LHCN-M2 (cell line): ENCODE measurements at places on chromosomes 7 and 10. TPM values are rescaled to one million over a fixed set of nuclear protein-coding genes. Genes with fewer than 3 reads are reported as not detected.

Gene ZMIZ2
- 25.0 and 26.7 TPM in 2 replicates for total RNA-seq

Gene CALHM1
- not detected in 2 replicates for total RNA-seq

Gene DIP2C
- total RNA-seq = 3.8 and 4.9 TPM in 2 replicates

Gene FFAR4
- total RNA-seq = not detected in 2 replicates

Gene IL15RA
- 0.17 TPM in 1 of 2 replicates, not detected in the other for total RNA-seq

Gene GHRHR
- not detected in 2 replicates for total RNA-seq

DNA sequence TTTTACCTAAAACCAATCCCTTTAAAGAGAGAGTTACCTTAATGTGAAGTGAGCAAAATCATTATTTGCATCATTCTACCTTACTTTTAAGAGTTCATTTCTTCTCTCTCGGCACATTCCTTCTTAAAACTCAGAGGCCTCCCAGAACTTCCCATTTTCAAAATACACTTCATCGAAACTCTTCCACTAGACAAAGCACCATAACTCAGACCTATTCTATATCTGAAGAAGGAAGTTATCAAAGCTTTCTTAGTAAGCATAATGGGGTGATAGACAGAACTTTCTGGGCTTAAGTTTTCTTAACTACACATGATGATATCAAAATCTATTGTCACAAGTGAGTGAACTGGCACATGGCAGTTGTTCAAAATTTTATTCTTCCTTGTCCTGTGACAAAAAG lies 24.6 kb upstream of the GNAT3 start:
- DNase-seq = no peak

GRCh38 chr7:134450294-134451000 lies 8.5 kb downstream of the AKR1B1 start:
- peak; percentile 87 for DNase-seq

- DNase-seq = no peak
Observed at GRCh38 chr7:36879021-36879420, 154.7 kb upstream of the AOAH start.

- DNase-seq = no peak
Observed at GRCh38 chr7:25493805-25494366, 265.6 kb upstream of the NPVF start.

- DNase-seq = no peak
Observed at GRCh38 chr10:86204421-86205305, 161.9 kb downstream of the GRID1 start.

DNA sequence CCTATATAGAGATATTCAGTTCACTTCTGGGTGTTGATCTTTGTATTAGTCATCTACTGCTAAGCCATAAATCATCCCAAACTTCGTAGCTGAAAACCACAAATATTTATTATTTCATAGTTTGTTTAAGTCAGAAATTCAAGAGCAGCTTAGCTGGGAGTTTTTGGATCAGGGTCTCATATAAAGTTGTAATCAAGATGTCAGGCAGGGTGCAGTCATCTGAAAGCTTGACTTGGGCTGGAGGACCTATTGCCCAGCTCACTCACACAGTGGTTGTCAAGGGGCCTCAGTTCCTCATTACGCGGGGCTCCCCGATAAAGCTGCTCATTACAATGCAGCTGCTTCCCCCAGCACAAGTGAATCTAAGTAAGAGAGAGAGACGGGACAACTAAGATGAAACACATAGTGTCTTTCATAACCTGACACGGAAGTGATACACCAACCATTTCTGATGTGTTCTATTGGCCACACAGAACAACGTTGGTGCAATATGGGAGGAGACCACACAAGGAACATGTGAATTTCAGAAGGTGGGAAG lies 15.7 kb downstream of the PPP1R3C start:
- peak; percentile 72 for DNase-seq

- DNase-seq = peak; percentile 77
Observed at GRCh38 chr7:66167773-66168387, 37.3 kb upstream of the TPST1 start.

GRCh38 chr10:44385696-44386441 lies 972 bp upstream of the CXCL12 start:
- no peak for DNase-seq

DNA sequence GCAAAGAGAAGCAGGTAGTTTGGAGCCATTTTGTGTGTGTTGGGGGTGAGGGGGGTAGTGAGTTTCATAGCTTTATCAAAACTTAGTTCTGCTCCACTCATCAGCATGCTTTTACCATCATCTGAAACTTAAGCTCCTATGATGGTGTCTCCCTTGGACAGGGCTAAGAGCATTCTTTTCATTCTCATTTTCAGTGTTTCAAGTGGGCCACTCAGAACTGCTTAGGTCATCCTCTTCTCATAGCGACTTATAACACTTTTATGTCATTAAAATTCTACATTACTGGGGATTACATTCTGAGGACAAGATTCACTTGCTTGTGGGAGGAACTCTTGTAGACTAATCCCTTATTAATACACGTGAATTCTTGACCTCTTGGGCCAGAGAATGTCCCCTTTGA lies 649.4 kb downstream of the SUGCT start:
- DNase-seq = no peak

DNA sequence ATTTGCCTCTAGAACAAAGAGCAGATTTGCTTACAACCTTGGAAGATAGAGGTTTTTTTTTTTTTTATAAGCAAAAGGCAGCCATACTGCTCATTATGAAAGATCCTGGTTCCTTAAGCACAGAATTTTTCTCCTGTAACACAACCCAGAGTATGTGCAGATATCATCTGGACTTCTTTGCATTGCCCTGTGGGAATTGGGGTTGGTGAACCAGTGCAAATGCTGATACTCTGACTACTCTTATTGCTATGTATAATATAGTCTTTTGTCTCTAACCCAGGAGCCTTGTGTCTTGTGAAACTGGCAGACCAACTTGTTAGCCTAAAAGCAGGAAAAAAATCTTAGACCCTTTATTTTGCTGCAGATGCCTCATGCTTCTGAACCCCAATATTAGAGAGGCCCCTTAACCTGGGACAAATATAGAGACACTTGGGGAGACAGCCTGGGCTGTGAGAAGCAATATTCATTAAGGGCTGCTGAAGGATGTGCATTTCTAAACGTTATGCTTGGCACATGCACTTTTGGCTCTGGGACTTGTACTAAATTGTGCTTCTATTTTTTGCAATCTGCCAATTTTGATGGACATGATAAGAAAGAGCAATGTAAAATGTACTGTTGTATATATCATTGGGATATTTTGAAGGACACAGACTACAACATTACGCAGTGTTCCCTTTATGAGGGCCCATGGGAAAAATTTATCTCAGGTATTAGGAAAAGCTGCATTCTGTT lies 78.9 kb downstream of the ANLN start:
- DNase-seq = peak; percentile 28

- no peak for DNase-seq
Observed at GRCh38 chr10:61978965-61979364, 77.5 kb downstream of the ARID5B start.

DNA sequence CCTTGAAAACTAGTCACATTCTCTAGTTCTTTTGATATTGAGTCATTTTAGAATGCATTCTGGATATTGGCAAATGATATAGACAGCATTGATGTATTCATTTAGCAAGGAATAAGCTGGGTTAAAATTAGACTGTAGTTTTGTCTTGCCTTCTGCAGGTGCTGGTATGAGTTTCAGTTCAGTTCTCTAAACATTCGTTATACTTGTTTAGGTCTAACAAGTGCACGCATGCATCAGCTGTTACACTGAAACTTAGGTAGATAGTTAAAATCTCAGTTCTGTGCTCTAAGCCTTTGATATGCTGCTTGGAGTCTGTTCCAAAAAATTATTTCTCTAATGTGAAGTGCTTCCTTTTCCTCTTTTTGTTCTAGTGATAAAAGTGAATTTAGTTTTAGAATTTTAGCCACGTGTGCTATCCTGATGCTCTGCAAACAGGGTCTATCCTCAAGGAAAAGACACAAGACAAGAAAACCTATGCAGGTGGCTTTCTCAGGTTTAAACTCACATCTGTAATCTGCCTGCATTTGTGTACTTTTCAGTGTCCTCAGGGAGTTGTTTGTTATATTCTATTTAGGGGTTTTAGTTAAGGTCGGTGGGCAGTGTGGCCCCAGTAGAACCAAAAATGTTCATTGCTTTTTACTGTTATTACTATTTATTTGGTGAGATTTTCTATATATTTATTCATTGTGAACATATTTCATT lies 409.0 kb downstream of the CDC14C start:
- DNase-seq = no peak

DNA sequence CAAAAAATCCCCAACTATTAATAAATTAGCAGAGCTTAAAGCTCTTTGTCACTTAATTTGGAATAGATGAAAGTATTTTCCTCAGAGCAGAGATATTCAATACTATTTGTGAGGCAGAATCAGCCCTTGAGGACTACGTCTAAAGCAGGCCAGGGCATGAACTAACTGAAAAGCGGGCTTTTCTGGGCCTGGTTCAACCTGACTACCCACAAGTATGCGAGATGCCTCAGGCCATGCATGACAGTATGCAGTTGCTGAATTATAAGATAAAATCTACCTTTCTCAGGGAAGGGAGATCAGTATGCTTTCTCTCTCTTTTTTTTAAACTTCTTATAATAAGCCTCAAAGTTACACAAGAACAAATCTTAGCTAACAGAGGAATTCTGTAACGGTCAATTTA lies 20.1 kb downstream of the TMEM168 start:
- no peak for DNase-seq

GRCh38 chr7:157313645-157314044 lies 23.2 kb upstream of the DNAJB6 start:
- DNase-seq = no peak

DNA sequence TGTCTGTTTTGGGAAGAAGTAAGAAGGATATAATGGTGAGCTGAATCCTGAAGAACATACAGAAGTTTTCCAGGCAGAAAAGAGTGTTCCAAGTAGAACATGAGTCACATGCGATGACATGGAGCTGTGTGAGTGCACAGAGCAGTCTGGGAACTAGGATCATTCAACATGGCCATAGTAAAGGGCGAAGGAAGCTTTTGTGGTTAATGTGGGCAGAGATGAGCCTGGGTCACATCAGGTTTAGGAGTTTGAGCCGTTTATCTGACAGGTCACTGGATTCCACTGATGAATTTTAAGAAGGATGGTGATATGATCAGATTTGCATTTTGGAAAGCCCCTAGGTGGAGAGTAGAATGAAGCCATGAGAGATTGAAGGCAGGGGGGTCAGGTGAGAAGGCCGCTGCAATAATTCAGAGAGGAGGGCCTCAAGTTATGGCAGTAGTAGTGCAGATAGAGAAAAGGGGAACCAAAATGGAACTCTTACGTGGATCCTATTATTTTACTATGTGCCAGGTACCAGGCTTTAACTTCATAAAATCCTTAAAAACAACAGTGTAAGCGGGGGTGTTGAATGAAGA lies 171.3 kb downstream of the RNLS start:
- peak; percentile 37 for DNase-seq

DNA sequence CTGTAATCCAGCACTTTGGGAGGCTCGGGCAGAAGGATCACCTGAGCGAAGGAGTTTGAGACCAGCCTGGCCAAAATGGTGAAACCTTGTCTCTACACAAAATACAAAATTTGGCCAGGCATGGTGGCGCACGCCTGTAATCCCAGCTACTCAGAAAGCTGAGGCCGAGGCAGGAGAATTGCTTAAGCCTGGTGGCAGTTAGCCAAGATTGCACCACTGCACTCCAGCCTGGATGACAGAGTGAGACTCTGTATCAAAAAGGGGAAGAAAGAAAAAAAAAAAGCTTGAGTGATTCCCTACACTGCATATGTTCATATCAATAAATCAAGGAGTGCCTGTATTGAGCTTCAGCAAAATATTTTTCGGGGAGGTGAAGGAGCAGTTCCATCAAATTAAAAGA lies 45.8 kb upstream of the SRRM3 start:
- DNase-seq = peak; percentile 55

- DNase-seq = no peak
Observed at GRCh38 chr7:137958470-137959431, 43.1 kb downstream of the CREB3L2 start.

- DNase-seq = no peak
Observed at GRCh38 chr7:66238773-66239466, 33.8 kb downstream of the TPST1 start.

DNA sequence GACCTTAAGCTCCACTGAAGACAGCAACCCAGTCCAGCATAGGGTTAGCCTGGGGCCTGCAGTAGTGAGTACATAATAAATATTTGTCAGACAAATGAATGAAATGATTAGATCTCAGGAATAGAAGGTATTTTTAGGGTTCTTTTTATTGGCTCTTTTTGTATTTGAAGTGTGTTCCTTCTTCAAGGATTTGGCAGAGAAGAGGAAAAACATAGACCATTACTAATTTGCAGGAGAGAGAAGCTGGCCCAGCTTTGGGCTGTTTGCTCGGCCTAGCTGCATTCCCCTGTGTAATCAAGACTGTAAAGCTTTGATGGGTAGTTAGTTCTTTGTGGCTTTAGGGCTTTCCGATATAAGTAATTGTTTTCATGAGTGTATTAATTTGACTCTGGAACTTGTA lies 64.2 kb downstream of the CNNM2 start:
- DNase-seq = no peak

DNA sequence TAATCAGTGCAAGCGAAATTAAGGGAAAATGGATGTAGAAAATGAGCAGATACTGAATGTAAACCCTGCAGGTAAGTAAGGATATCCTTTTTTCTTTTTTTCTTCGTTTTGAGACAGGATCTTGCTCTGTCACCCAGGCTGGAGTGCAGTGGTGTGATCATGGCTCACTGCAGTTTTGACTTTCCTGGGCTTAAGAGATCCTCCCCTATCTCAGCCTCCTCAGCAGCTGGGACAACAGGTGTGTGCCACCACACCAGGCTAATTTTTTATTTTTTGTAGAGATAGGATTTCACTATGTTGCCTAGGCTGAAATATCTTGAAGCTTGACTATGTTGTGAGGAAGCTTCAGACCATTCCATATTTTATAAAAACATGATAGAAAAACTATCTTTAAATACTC lies 4.3 kb downstream of the PDCD4 start:
- DNase-seq = peak; percentile 40

DNA sequence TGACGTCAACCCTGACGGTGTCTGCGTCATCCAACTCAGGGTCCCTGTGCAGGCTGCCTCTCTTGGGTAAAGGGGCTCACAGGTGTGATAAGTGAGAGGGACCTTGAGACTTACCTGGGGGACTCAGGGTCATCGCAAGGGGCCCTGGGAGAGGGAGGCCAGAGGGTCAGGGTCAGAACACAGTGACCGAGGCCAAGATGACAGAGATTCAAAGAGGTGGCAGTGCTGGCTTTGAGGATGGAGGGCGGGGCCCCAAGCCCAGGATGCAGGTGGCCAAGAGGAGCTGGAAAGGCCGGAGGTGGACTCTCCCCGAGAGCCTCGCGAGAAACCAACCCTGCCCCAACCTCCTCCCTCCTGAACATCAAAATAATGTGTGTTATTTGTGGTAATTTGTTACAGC lies 165.2 kb upstream of the PPP2R2D start:
- DNase-seq = no peak

DNA sequence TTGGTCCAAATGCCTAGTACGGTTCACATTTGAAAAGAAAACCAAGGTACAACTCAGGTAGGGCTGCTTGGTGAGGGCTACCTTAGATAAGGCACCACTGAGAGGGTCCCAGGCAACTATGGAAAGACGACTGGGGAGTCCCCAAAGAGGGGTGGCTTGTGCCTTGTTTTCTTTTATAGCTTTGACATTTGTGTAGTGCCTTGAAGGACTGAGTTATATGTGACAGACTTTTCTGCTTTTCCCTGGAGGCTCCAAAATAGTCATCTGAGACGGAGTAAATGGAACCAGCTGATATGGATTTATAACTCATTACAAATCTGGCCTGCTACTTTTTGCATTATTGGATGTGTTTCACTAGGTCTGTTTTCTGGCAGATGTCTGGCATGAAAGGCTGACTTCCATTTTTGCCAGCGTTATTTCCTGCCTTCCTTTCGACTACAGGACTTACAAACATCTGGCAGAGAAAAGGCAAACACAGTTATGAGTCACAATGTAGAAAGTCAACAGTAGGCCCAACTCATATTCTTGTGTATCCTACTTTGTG lies 88.2 kb upstream of the IMMP2L start:
- peak; percentile 32 for DNase-seq
